ENCODE measurements at places on chromosomes 16 and 17.

DNA sequence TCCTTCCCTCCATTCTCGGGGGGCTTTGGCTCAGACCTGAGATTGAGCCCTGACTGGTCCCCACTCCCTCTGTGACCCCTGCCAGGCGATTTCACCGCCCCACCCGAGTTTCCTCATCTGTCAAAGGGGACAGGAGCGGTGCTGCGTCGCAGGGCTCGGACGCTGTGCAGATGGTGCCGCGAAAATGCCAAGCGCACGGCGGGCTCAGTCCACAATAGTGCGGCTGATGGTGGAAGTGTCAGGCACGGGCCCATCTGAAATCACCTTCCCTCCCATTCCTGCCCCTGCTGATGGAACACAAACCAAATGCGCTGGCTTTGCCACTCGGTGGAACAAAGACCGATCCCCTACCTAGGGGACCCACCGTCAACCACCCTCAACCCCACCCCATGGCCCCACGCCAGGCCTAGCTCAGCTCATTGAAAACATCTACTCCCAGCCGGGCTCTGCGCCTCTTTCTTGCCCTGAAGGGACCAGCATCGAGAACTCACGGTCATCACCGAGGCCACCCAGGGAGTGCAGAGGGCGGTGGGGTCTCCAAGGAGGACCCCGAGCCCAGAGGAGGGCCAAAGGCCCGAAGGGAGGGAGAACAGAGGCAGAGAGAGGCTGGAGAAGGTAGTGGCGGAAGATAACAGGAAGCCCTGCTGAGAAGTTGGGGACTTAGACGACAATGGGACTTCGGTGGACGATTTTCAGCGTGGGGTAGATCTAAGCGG lies 1.4 kb downstream of the CARHSP1 start:
- no peak for DNase-seq

DNA sequence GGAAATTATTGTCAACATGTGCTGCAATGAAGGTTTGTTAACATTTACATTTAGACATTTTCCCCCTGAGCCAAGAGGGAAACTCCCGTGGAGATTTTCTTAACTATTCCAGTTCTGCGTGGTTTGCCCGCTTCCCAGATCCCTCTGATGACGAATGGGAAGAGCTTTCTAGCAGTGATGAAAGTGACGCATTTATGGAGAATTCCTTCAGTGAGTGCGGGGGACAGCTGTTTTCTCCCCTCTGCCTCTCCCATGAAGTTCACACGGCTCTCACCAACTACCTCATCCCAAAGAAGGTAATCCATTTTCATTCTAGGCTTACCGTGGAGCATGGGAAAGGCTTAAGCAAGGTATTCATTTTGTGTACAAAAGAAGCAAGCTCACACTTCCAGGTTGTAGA lies 18.2 kb downstream of the HEATR3 start:
- no peak for DNase-seq

- DNase-seq, result no peak
These were observed 4.1 kb downstream of the SDR42E1 start for GRCh38 chr16:82007189-82007588.

DNA sequence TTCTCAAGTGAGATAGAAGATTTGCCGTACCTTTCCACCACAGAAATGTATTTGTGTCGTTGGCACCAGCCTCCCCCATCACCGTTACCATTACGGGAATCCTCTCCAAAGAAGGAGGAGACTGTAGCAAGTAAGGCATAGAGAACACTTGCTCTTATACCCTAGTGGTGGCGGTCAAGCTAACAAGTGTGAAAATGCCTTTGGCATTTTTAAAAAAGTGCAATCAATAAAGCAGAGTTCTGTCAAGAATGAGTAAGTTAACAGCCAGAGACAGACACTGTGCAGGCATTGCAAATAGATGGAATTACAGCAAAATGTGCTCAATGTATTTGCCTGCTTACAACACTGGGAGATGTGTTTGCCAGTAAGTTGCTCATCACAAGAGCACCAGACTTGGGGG lies 7.7 kb downstream of the MSL1 start:
- no peak for DNase-seq

Data from thymus (tissue), 14 donors.